ENCODE measurements at places on chromosomes 4 and X.

DNA sequence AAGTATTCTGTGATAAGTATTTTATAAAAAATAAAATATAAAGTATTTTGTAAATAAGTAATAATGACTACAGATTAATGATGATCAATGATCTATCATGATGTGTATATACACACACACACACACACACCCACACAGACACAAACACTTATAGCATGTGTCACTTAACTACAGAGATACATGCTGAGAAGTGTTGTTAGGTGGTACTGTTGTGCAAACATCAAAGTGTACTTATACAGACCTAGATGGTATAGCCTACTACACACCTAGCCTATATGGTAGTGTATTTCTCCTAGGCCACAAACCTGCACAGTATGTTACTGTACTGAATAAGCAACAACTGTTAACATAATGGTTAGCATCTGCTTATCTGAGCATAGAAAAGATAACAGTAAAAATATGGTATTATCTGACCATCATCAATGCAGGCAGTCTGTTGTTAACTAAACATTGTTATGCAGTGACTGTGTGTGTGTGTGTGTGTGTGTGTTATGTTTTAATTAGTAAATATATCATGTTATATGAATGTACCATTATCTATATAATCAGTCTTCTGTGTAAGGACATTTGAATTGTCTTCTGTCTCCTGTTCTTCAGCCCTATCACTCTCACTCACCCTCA lies 138.2 kb downstream of the CAMK2D start:
- no peak for DNase-seq

DNA sequence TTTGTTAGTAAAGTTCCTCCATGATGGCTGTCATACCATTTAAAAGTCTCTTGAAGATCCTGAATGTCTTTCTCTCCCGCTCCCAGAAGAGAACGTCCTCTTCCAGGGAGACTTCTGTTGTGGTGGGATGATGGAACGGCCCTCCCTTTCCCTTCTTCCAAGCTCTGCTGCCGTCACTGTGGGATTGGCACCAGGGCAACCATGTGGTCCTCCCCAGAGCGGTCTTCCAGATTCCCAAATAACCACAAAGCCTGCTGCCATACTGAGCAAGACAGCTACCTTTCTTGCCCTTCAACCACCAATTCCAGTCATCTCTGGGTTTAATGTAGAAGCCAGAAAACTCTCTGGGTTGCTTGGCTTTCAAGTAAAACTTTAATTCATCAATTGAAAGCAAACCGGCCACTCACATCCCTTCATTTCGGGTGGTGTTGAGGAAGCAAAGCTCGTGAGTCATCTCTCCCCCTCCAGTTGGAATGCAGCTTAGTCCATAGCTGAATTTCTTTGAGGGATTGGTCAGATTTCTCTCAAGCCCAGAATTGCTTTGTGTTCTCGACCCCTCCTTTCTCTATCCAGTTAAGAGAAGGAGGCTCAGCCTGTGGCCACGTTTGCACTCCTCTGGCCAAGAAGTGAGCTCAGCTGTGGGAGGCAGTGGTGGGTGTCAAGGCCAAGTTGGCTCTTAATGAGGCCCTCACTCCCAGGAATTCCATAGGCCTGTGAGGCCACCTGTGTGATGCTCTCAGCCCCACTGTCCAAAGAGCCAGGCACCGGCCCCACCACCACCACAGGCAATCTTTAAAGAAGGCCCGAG lies 36.9 kb downstream of the FHDC1 start:
- DNase-seq, result no peak

- no peak for DNase-seq
Measured at GRCh38 chrX:136497556-136498052, at the start of gene HTATSF1. TSS of gene HTATSF1 (plus strand) at chrX:136497592. CDS start at chrX:136497685, 93 bp downstream.

GRCh38 chrX:2848871-2849301 lies 20.2 kb downstream of the GYG2 start:
- DNase-seq, result no peak

DNA sequence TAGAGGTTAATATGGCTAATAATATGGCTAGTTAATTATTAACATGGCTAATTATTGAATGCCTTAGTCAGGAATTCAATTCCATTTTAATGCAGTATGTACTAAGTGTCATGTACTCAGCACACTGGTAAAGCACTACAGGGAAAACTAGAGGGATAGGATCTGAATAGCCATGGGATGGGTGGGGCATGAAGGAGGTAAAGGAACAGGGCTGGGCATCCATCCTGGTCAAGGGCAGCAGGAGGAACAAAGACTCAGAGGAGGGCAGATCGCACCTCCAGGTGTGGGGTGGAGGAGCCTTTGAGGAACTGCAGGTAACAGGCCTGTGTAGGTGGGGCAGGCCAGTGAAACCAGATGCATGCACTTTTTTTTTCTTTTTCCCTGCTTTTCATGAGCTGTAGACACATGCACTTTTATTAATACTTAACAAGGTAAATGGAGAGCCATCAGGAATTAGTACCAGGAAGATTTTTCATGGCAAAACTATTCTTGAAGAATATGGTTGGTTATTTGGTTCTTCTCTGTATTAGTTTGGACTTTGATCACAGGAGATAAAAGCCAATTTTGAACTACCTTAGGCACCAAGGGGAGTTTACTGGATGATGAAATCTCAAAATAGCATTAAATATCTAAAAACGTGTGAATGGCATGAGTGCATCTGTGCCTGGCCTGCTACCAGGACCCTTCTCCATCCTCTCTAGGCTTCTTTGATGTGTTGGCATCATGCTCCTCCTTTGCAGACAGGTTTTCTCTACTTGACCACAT lies 88.3 kb downstream of the CC2D2A start:
- DNase-seq, result no peak

DNA sequence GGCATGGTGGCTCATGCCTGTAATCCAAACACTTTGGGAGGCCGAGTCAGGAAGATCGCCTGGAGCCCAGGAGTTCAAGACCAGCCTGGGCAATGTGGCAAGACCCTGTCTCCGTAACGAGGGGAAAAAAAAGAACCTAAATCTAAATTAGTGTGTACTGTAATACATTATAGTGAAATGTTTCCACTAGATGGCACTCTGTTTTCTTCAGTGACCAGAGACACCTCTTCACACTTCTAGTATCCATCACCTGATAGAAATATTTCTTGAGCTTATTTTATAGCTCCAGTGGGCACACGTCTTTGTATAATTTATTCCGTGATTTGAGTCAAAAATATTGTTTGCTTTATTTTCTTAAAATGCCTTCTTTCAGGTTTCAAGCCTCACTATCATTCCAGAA lies 600.9 kb upstream of the DIPK2B start:
- no peak for DNase-seq

DNA sequence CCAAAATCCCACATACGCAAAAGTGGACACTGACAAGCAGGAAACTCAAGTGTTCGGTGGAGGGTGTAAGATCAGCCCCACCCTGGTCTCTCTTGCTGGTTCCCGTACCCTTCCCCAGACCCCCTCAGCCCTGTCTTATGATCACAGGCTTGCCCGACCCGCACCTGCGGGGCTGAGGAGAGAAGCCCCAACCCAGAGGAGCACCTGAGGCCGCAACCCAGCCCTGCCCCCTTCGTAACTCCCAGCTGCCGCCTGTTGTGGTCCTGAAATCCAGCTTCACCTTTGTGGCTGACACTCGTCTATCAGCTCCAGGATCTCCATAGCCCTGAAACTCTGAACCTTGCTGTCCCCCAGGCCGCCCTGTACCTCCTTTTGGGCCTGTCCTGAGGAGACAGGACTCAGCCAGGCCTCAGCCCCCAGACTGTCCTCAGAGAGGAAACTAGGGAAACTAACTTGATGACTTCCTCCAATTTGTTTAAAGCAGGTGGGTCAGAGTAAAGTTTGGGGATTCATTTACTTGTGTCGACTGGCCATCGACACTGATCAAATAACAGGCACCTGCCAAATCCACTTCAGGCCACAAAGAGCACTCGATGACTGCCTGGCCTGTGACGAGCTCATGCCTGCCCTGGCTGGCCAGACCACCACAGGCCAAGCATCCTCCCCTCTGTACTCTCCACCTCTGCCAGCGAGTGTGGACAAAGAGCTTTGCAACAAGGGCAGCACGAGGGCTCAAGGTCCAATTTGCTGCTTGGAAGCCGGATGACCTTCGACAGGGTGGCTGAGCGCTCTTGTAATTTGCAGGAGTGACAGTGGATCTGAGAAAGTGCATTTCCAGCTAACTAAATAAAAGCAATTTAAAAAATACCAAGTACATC lies 19.3 kb downstream of the DCTD start:
- DNase-seq, result no peak

- DNase-seq, result no peak
Measured at GRCh38 chr4:172726001-172726423, 442.6 kb upstream of the GALNT7 start.

DNA sequence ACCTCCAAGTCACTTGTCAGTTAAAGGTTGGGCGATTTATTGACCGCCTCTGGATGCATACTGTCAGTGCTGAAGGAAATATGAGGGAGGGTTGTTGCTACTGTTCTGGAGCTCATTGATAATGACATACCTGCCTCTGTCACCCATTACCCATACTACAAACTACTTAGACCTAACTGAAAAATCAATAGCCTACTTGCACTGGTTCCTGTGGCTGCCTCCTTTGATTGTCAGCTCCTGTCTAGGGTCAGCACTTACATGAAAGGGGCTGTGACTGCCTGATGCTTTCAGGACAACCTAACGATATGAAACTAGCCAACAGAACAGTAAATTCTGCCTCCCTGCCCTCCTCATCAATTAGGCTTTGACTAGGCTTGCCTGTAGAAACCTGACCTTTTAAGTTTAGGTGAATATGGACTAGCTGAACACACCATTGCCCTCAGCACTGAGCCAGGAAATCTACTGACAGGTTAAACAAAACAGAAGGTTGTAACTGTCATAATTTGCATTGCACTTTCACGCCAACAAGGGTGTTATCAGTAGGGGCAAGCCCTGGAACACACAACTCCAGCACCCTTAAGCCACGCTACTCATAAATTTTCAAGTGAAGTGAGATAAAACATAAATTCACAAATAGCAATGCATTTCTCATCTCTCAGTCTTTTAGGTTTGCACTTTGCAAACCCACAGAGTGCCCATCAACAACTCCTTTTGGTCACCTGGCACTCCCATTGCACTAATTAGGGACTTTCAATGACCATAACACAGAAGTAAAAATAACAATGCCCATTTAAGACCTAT lies 9.0 kb upstream of the MAB21L2 start:
- DNase-seq, result no peak

DNA sequence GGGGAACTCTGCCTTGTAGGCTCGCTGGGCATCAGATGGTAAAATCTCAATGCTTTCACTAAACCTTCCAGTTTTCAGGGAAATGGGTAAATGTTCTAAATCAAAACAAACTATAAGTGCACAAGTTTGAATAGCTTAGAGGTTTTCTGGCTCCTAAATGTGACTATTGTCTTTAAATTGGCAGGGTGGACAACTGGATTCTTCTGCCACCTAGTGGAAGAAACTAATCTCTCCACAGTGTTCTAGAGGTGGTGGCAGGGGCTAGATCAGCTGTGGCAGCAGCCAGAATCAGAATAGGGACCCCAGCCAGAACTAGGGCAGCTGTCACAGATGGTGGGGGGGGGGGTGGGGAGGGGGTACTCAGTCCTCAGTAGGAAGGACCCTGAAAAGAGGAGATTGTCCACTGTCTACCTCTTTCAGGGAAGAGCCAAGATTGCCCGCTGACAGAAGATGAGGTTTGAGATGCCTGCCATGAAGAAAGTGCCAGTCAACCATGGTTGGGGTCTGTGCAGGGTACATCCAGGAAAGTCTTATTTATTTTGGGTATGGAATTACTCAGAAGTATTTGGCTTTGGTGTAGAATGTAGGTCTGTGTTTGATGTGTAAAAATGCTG lies 201.4 kb downstream of the CCNG2 start:
- DNase-seq, result no peak

DNA sequence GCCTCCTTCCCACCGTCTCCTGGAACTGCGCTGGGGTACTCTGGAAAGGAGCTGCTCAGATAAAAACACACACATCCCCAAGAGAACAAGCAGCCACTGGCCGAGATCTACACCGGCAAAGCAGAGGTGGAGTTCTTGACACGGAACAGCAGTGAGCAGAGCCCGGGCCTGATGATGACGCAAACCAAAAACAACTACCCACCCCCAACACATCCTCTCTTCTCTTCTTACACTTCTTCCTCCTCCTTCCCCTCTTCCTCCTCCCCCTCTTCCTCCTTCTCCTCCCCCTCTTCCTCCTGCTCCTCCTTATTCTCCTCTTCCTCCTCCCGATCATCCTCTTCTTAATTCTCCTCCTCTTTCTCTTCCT lies 4.6 kb downstream of the PNMA5 start:
- no peak for DNase-seq

GRCh38 chrX:11363069-11363594 lies 69.9 kb downstream of the AMELX start:
- DNase-seq, result no peak

DNA sequence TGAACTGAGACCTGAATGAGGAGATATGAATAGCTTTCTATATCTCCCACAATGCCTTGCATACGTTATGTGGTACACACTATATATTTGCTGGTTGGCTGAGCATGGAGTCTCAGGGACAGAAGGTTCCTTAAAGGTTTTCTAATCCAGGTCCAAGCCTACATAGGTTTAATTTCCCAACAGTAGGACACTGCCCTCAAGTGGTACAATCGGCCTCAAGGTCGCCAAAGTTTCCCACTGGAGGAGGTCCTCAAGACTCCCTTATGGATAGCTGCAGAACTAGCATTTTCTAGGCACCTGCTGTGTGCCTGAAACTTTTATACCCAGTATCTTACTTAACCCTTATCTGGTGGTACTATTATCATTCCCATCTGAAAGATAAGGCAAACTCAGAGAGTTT lies 21.0 kb upstream of the EFNB1 start:
- no peak for DNase-seq

DNA sequence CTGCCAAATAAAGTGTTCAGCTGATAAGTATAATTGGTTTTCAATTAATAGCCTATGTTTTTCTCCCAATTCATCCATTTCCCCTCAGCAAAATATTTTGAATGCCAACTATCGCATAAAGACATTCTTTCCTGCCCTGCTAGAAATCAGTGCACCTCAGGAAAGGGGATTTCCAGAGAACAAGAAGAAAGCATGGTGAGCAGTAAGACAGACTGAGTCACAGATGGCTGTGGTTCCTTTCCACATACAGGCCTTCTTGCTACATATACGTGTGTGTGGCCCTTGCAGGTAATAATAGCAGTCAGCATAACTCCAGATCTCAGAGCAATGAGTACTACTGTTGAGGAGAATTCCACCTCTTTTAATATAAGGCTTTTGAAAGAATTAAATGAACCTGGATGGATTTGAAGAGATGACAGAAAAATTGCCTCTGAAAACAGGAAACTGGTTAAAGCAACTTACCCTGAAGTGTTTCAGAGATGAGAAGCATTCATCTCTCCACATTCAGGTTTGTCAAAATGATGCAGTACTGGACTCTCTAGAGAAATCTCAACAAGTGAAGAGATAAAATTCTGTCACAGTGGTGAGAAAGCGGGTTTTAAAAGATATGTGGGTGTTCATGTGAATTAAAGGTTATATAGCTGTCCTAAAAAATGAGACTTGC lies 13.6 kb downstream of the GASK1B start:
- no peak for DNase-seq

- DNase-seq, result no peak
Measured at GRCh38 chr4:107603430-107603829, 116.6 kb downstream of the PAPSS1 start.

DNA sequence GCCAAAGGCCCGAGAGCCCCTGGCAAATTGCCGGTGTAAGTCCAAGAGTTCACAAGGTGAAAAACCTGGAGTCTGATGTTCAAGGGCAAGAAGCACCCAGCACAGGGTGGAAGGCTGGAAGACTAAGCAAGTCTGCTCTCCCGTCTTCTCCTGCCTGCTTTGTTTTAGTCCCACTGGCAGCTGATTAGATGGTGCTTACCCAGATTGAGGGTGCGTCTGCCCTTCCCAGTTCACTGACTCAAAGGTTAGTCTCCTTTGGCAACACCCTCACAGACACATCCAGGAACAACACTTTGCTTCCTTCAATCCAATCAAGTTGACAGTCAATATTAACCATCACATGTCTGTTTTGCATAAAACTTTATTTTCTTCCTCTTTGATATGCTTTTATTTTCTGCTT lies 157.4 kb downstream of the HS3ST1 start:
- no peak for DNase-seq

Measured in stimulated activated CD8-positive, alpha-beta memory T cell treated with anti-CD3 and anti-CD28 coated beads, Interleukin-4, amount 100 ng/mL, for 1 hour (primary cell).